ENCODE measurements at places on chromosomes 1 and 21. TPM values are rescaled to one million over a fixed set of nuclear protein-coding genes. Genes with fewer than 3 reads are reported as not detected.

Gene TNFSF18
- polyA plus RNA-seq = 0.30 TPM

Gene S100A7
- 0.67 TPM for polyA plus RNA-seq

DNA sequence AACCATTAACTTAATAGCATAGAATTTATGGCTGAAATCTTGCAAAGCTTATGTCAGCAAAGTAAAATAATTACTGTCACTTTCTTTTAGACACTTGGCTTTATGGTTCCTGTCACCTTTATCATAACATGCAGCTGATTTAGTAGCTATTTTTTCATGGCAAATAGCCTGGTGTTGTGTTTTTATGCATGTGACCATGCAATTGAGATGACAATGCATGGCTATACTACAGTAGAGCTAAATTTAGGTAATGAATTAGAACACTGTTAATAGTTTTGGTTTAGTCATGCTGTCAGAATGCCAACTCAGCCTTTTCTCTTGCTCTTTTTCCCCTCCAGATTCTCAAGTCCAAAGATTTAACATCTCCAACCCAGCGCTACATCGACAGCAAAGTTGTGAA, 88.6 kb downstream of the TGFB2 start:
- DNase-seq = no peak

- DNase-seq = no peak
These were observed 18.9 kb downstream of the SOX13 start for GRCh38 chr1:204091787-204092312.

- DNase-seq = no peak
These were observed 789.7 kb upstream of the PRMT6 start for GRCh38 chr1:106266786-106267185.

Gene TNNI3K
- polyA plus RNA-seq = 2.6 TPM

Gene KCND3
- polyA plus RNA-seq = 1.6 TPM

Data from right renal pelvis (tissue), 4 donors.